SHP77 (cell line): ENCODE measurements at places on chromosomes 6 and 20.

GRCh38 chr6:44064089-44064947 is 62.9 kb downstream of the MRPL14 start:
- DNase-seq = no peak

DNA sequence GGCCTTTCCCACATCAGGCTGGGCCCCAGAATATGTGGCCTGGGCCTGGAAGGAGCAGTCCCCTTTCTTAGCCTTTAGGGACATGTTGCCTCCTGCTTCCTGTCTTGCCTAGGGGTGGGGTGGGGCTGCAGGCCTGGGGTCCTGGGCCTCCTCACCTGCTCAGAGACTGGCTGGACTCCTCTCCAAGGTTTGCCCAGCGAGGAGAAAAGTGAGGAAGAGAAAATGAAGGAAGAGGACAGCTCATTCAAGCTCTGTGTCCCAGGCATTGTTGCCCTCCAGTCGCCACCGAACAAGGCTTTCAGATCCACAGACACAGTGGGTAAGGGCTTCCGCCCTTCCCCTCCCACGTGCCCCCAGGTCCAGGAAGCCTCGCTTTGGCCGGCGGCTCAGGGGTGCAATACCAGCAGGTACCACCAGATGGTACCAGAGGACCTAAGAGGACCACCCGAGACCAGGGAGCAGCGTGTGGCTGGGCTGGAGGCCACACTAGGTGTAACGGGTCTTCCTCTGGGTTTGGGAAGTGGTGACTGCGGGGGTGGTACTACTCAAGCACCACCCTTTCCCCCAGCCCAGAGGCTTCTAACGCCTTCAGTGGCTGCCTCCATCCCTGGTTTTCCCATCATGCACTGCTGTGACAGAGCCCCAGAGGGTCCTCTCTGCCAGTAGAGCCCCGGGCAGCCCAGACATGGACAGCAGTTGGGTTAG is 5.5 kb upstream of the BAK1 start:
- peak; percentile 75 for DNase-seq

GRCh38 chr20:13784271-13784892 is 337 bp downstream of the ESF1 start:
- DNase-seq = no peak

- DNase-seq = no peak
These were observed 33.9 kb downstream of the HLA-A start for GRCh38 chr6:29976253-29976587.

DNA sequence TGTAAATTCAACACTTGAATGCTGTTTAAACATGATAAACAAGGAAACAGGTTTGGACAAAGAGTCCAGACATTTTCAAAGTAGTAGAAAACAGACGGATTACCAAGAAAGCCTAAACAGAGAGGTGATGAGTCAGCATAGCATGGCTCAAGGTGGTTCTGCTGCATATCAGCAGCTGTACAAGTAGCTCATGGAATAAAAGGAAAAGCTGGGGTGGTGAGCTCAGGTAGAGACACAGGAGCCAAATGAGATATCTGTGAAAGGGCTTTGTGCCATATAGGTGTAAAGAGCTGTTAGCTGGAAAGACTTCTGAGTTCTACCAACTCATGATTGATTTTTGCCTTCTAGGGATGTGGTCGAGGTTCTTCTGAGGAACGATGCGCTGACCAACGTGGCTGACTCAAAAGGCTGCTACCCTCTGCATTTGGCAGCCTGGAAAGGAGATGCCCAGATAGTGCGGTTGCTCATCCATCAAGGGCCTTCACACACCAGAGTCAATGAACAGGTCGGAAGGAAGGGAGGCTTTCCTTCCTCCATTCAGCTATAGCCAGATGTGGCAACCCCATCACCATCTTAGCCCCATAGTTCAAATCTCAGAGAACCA is 80.7 kb downstream of the ANKS1A start:
- DNase-seq = no peak

DNA sequence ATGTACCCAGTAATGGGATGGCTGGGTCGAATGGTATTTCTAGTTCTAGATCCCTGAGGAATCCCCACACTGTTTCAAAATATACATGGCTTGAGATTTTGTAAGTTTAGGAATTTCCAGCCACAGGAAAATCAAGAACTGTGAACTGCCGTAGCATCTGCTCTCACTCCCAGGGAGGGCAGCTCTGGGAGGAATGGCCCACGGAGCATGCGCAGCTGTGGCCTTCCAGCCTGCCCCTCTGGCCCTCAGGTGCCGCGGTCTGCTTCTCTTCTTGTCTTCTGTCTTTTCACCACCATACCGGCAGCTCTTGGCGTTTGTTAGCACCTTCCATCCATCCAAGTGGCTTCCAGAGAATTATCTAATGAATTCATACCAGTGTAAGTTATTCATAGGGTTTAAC is 19.9 kb upstream of the EXOC2 start:
- DNase-seq = no peak

DNA sequence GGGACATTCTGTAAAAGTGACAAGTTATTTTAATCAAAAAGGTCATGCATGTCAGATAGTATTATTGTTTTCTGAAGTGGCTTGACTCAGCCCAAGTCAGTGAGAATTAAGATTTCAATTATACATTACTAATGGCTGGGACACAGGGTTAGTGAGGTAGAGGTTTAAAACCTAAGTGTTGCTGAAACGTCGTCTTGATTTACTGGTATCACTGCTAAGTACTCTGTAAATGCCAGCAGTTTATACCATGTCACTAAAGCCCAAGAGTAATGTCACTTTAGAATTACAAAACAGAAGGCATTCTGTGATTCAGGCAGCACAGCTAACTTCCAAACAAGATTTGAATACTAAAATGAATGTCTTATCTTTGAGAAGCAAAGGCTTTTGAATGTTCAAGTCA is 176.6 kb downstream of the NKAIN2 start:
- no peak for DNase-seq

GRCh38 chr6:39521958-39522357 is 199.5 kb upstream of the KCNK16 start:
- DNase-seq = no peak

DNA sequence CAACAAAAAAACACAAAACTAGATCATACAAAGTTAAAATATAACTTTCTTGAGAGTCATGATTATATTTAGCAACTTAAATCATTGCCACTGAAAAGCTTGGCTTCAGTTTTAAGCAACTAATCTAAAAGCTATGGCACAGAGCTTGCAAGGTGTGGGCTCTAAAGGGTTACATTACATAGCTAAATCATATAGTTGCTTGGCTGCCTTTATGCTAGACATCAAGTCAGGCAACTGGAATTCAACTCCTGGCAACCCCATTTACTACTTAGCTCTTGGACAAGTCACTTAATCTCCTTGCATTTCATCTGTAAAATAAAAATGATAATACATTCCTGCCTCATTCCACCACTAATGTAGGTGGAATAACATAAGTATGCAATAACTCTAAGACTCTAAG is 40.9 kb upstream of the GCM1 start:
- DNase-seq = no peak

GRCh38 chr6:91538622-91539021 is 951.8 kb upstream of the MAP3K7 start:
- DNase-seq = no peak

GRCh38 chr20:48616481-48616880 is 211.3 kb downstream of the PREX1 start:
- no peak for DNase-seq

GRCh38 chr6:17448165-17448564 is 54.8 kb downstream of the CAP2 start:
- DNase-seq = no peak

- no peak for DNase-seq
These were observed 29.9 kb upstream of the ANKEF1 start for GRCh38 chr20:10004900-10005299.

GRCh38 chr6:42471142-42471541 is 19.4 kb upstream of the TRERF1 start:
- DNase-seq = no peak

DNA sequence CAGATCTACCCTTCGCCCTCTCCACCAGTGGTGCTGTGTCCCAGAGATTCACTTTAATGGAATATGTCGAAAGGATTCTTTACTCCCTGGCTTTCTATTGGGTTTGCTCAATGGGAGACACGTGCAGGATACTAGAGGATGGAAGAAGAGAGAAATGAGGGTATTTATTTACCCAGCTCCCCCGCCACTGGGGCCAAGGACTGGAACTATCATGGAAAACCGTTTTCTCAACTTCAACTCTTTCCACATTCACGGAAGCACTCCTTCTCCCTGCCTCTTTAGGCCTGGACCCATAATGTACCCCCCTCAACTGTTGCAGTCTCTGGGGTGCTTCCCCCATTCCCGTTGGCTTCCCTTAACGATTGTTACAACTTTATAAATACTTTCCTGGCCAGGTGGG is 26.6 kb upstream of the RALY start:
- no peak for DNase-seq

GRCh38 chr20:59289994-59290393 is 10.4 kb upstream of the EDN3 start:
- no peak for DNase-seq

DNA sequence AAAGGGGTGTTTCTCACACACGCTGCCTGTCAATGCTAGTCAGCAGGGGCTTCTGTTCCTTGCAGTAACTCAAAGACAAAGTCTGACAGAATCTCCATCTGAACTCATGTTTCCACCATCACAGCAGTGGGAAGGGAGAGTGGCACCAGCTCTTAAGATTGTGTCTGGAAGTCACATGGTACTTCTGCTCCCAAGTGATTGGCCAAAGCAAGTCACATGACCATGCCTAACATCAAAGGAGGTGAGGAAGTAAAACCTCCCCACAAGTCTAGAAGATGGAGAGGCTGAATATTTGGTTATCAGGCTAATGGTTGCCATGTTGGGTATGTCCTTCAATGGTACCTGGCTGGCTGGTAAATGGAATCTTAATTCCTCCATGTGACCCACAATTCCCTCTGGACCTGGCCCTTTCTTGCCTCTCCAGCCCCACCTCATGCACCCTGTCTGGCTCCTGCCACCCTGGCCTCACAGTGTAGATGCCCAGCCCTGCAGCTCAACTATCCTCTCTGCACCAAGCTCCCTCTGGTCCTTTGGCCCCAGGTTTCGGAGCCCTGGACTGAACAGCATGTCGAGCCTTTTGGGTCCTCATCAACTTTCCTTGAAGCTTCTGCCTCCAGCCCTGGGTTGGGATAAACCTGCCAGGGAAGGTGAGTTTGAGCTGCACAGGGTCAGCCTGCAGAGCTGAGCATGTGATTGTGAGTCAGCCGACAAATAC is 51.0 kb upstream of the PMEPA1 start:
- DNase-seq = no peak

DNA sequence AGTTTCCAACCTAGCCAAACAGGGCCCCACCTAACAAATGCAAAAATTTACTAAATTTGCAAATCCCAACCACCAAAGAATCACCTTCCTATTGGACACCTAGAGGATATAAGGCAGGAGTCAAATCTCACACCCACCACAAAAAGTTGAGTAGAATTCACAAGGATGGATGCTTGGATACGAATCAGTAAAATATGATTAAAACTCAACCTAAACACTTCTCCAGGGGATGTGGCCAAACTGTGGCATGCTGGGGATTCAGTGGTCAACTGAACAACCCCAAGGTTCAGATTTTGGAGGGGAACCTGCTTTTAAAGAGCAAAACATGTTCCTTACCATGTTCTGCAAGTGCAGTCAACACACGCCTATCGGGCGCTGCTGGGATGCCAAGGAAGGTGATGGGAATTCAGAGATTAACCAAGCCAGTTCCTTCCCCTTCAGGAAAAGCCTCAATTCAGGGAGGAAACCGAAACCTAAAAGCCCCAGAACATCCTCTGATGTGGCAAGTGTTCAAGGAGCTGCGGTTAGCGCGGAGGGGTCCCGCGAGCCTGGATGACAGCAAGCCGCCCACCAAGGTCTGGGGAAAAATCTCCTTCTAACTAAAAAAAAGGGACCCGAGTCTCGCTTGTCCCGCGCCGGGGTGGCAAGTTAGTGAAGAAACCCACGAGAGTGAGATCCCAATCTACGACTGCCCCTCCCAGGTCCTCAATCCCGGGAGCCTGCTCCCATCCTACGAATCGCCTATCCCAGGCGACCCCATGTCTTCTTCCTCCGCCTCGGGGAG is 902 bp downstream of the SAMHD1 start:
- DNase-seq = no peak

DNA sequence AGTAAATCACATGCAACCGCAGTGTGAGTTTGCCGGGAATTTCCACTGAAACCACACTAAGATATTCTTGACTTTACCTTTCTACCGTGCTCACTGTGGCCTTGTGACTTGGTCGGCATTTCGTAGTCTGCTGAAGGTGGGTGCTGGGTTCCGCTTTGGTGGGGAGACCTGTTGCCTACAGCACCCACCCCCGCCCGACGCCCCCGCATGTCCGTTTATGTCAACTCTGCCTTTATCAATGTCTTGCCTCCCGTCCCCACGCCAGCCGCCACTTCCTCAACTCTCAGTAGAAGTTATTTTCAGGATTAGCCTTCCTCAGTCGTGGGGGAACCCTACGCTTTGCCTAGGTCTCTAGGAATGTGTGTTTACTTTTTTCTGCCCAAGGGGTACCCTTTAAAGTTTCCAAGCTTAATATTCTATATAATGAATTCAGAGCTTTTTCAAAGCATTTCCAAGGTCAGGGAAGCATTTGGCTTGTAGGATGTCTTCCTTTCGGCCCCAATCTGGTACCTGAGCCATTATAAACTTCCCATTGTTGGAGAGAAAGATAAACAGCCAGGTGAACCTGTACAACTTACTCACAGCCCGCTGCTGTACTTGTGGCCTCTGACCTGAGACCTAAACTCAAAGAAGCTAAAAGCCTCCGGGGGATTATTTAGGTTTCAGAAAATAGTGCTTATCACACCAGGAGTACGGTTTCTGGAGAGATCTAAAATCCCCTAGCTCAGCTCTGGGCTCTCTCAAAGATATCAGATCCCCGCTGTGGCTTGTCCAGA is 54.2 kb downstream of the TBC1D7 start:
- no peak for DNase-seq

DNA sequence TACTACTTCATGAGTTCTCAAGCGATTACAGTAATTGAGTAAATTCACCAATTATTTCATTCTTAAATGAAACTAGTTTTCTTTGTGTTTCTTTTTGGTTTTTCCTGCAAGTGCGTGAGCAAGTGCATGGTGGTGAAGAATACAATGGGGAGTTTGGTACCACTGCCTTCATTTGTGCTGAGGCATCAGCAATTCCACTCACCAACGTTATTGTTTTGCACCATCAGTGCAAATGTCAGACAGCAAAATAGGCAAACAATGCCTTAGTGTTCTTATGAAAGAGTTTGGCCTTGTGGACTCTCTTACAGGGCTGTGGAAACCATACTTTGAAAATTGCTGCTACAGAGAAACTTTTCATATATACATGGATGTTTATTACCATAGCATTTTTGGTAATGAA is 8.2 kb downstream of the CDH26 start:
- DNase-seq = no peak

GRCh38 chr20:51697096-51697826 is 70.9 kb downstream of the ATP9A start:
- no peak for DNase-seq

DNA sequence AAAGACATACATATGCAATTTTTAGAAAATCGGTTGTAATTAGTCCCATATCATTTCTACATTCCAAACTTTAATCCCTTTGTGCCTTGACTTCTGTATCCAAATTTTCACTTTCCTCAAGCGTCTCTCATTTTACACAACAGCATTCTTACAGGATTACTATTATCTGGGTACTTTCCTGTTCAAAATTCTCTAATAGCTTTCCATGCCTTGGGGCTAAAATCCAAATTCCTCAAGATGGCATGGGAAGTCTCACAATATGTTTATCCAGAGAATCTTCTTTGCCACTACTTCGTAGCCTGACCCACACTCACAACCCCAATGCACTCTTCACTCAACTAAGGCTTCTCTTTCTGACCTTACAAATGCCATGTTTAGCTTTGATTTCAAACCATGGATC is 125.0 kb downstream of the TBX18 start:
- DNase-seq = no peak
